ENCODE measurements at places on chromosomes 11 and 22.

GRCh38 chr11:13262096-13262495, 15.5 kb upstream of the BMAL1 start:
- DNase-seq: no peak

DNA sequence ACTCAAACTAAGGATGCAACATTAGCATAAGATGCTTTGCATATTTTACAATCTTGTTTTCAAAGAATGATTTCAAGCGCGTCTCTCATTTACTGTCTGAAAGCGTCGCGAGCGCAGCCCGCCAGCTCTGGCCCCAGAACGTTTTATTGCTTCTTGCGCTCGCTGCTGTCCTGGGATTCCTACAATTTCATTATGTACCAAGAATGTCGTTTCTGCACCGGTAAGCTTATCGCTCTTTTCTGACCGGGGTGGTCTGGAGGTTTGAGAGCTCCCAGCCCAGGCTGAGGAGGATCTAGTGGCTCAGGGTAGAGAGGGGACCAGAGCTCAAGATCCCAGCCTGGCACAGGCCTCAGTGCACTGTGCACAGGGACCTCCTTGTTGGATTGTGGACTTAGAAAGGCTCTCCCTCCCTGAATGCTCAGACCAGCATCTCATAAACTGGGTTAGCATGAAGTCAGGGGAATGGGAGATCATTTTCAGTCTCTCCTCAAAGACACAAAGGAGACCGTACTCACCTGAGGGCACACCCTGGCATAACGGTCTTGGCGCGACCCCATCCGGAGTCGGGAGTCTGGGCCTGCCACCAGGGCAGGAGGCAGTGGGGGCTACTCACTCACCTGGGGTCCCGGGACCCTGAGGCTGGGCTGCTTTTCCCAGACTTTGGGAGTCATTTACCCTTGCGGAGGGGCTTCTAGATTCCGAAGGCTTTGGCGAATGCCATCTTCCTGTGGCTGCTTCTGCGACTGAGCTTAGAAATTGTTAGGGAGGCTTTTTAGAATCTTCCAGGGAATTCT, 817.4 kb downstream of the BRD1 start:
- DNase-seq: no peak

DNA sequence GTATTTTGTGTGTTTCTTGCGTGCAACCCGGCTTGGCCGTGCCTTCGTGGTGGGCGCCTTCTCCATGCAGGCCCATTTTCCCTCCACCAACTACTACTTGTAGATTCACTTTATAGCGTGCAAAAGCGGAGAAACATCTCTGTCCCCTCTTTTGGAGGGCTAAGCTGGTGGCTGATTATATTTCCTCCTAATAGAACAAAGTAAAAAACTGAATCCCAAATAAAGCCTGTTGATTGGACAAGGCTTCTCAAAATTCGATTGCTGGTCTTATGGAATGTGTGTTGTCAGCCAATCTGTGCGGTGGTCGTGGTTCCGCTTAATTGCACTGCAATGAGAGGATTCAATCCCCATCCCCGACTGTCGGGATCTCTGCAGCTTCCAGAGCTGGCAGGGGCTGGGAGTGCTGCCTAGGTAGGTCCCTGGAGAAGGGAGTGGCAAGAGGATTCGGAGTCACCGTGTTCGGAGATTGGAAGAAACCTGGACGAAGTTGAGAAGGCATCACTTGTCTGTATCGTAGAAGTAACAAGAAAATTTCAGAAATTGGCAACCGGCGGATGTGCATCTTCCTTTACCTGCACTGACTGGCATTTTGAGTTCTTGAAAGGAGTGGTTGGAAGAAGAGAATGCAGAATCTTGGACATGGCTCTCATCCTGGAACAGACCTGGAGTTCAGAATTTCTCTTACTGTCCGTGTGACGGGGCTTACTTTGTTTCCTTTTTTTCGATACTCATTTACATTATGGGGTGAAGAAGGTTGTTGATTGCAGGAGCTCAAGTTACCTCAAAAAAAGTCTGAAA, 1.1 kb downstream of the HMGXB4 start:
- peak; percentile 0 for DNase-seq

DNA sequence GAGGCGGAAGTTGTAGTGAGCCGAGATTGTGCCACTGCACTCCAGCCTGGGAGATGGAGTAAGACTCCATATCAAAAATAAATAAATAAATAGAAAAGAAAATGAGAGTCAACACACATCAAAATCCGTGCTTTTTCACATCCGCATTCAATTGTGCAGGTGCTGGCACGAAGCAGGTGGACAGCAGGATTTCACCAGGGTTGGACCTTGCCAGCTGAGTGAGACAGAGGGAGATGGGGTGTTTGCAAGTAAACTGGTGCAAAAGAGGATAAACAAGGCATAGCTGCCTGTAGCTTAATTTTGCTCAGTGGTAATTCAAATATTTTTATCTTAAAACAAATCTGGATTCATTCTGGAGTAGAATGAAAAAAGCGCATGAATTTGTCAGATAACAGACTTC, 23.3 kb upstream of the DNAL4 start:
- no peak for DNase-seq

GRCh38 chr22:22974156-22974555, 86.5 kb downstream of the IGLL5 start:
- no peak for DNase-seq

- no peak for DNase-seq
Observed at GRCh38 chr22:29434288-29434687, 4.1 kb upstream of the RFPL1 start.

GRCh38 chr11:2892215-2892966, 6.8 kb upstream of the CDKN1C start:
- DNase-seq: no peak

DNA sequence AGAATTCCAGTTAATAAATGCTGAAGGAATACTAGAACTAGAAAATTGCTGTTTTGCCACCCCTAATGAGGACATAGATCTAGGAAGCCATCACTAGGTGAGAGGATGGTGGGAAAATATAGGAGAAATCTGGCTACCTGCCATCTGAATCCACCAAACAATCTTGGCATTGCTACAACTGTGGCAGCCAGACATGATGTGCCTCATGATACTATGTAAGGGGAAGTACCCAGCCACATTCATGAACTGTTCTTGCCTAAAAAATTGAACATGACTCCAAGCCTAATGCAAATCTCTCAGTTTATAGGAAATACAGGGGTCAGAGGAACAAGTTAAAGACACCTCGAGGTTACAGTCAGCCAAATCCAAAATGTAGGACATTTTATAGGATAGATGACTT, 72.8 kb downstream of the SFI1 start:
- no peak for DNase-seq

- DNase-seq: no peak
Observed at GRCh38 chr11:14537134-14537599, 17.0 kb upstream of the PSMA1 start.
